ENCODE measurements at places on chromosomes 7 and 10.

DNA sequence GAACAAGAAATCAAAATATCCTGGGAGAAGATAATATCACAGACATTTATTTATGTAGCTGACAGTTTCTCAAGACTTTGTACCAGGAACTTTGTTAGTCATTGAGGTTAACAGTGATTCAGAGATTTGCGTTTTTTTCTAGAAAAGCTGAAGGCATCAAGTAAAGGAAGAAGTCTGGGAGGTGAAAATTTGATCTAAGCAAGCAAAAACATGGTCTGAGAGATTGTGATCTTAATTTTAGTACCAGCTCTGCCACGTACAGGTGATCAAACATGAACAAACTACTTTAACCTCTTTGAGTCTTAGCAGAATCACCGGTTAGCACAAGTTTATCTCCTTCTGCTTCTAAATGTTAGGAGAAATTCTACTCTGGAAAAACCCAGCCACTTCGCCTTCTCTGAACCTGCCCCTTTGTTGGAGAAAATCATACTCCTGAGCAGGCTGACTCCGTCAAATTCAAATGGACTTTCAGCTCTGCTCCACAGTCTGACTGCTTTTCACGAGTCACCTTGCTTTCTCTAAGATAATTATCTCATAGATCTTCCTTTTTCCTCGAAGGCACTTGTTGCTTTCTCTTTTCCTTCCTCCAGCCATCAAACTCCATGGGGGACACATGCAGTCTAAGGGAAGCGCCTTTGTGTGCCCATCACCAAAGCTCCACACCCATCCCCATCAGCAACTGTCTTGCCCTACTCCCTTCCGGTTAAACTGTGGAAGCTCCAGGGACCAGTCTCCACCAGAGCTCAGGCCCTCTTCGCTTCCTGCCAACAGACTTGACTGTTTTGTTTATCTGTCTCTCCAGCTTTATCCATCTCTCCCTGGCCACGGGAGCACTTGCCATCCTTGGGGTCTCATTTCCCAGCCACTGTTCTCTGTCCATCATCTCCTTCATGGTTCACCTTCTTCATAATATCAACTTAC, 86.3 kb downstream of the PRKCQ start:
- no peak for DNase-seq

GRCh38 chr7:150964593-150965111, 13.5 kb downstream of the KCNH2 start:
- DNase-seq = no peak

DNA sequence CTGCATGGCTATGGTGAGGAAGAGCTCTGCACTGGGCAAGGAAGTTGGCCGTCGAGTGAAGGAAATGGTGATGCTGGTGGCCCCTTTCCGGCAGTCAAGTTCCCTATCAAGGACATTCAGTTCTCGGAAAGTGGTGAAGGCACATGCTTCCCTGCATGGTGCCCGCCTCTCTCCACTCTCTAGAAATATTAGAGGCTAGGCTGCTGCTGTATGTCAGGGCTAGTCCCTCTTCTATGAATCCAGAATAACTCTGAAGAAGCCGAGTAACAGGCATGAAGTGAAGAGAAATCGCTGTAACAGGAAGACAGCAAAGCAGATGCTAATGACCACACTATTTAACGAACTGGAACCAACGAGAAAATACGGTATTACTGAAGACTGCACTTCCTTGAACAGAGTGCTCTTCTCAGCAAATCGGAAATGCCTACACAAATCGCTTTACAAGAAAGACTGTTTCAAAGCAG, 5.4 kb downstream of the IDI1 start:
- no peak for DNase-seq

DNA sequence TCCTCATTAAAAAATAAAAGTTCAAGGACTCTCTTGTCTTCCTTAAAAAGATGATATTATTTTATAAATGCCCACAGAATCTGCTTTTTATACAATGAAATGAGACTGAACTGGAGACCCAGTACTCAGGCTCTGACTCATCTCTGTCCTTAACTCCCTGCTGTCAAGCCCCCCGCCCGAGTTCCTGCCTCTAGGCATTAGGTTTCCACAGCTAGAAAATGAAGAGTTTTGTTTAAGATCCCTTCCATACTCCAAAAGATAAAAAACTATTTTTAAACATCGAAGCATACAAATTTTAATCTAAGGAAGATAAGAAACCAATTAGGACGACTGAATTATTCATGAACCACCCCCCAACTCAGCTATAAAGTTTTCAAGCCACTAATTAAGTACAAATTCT, 97.7 kb upstream of the FEZF1 start:
- no peak for DNase-seq

DNA sequence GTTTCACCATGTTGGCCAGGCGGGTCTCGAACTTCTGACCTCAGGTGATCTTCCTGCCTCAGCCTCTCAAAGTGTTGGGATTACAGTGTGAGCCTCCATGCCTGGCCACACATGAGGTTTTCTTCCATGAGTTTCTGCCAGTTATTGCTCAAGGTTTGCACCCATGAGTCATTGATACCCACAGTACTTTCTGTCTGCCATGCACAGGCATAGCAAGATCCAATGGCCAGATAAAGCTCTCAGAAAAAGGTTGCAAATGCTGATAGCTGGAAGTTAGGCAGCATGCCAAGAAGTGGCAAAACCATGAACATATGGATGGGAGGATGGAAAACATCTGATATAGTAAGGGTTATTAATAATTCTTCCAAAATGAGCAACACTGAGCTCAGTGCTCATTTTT, 298.7 kb upstream of the NRG3 start:
- DNase-seq = no peak

- DNase-seq = no peak
Observed at GRCh38 chr7:30472784-30473775, 5.5 kb downstream of the NOD1 start.

DNA sequence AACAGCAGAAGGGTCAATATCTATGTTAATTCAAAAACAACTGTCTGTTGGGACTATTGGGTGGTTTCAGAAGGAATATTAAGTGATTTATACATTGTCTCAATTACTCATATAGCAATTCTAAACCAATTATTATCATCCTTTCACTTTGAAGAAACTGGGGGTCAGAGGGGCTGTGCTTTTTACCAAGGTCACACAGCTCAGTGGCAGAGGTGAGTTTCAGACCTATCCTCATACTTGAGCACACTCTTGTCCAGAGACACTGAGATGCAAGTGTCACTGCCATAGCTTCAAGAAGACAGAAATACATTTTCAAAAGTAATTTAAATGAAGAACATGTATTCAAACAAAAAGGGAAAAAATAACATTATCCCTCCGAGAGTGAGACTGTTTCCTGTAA, 195.3 kb downstream of the ARL4A start:
- no peak for DNase-seq

DNA sequence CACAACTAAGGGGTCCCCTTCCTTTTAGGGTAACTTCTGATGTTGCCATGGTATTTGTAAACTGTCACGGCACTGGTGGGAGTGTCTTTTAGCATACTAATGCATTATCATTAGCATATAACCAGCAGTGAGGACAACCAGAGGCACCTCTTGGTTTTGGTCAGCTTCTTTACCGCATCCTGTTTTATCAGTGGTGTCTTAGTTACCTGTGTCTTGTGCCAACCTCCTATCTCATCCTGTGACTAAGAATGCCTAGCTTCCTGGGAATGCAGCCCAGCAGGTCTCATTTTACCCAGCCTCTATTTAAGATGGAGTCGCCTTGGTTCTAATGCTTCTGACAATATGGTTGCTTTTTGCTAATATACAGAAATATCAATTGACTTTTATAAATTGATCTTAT, 54.9 kb downstream of the AHCYL2 start:
- no peak for DNase-seq

GRCh38 chr10:117294735-117295134, 53.8 kb downstream of the SLC18A2 start:
- DNase-seq = no peak

DNA sequence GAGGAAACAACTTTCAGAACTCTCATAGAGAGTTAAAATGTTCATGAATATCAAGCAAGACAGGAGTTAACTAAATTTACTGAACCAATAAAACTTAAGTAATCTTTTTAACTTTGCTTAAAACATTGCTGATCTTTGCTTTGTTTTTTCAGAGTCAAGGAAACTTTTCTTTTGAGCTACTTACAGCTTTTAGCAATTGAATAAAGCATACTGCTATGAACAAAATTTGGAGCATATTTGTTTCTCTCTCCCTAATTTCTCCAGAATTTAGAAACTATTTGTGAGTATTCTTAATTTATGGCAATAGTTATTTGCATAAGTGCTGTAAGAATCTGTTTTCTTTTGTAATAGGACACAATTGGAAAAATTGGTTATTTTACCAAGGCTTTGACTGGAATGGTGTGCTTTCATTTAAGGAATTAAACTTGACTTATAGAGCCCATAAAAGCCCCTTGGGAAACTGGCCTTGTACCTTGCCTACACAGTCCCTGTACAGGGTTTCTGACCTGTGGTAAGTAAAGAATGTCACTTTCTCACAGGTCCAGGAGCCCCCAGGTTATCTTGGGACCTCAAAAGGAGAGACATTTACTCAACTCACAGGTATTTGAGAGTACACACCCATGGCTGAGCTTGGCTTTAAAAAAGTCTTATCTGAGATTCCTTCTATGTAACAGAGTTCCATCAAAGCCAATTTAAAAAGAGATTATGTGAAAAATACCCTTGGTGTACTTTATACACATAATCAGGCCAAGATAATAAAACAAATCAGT, 23.3 kb upstream of the KIAA1549 start:
- no peak for DNase-seq

DNA sequence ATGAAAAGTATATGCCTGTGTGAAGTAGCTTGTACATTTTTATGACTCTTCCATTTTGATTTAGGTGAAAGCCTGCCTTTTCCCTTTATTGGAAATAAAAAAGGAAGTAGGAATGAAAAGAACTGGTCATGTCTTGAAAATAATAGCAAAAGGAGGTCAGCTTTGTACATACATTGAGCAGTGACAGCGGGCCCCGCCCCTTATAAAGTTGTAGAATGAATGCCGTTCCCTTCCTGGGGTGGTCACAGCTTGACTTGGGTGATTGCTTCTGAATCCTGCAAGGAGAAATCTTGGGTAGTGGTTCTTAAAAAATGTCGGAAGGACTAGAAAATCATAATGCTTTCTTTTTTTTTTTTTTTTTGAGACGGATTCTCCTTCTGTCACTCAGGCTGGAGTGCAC, 31.7 kb downstream of the CAMK1D start:
- DNase-seq = no peak

DNA sequence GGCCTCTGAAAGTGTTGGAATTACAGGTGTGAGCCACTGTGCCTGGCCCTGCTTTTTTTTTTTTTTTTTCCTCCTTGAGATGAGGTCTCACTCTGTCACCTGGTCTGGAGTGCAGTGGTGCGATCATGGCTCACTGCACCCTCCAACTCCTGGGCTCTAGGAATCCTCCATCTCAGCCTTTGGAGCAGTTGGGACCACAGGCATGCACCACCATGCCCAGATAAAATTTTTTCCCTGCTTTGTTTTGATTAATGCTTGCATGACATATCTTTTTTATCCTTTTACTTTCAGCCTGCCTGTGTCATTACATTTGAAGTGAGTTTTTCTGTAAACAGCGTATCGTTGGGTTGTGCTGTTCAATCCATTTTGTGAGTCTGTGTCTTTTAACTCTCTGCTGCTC, 97.0 kb downstream of the ANKRD61 start:
- no peak for DNase-seq

GRCh38 chr7:153404781-153405279, 645.3 kb downstream of the ACTR3B start:
- DNase-seq = no peak

DNA sequence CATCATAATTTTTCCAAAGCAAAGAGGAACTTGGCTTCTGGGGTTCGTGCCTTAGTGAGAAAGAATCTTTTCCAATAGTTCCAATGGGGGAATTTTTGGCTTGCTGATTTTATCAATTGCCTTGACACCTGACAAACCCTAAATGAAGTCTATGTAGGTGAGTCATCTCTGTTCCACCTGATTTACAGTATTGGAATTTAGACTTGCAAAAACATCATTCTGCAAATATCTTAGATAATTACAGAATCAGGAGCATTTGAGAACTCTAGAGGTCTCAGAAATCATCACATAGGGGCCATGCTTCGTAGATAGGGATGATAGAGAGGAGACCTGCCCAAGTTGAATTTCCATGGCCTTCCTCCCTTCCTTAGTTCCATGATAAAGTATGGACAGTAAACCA, 9.3 kb downstream of the SLC35G1 start:
- DNase-seq = no peak

DNA sequence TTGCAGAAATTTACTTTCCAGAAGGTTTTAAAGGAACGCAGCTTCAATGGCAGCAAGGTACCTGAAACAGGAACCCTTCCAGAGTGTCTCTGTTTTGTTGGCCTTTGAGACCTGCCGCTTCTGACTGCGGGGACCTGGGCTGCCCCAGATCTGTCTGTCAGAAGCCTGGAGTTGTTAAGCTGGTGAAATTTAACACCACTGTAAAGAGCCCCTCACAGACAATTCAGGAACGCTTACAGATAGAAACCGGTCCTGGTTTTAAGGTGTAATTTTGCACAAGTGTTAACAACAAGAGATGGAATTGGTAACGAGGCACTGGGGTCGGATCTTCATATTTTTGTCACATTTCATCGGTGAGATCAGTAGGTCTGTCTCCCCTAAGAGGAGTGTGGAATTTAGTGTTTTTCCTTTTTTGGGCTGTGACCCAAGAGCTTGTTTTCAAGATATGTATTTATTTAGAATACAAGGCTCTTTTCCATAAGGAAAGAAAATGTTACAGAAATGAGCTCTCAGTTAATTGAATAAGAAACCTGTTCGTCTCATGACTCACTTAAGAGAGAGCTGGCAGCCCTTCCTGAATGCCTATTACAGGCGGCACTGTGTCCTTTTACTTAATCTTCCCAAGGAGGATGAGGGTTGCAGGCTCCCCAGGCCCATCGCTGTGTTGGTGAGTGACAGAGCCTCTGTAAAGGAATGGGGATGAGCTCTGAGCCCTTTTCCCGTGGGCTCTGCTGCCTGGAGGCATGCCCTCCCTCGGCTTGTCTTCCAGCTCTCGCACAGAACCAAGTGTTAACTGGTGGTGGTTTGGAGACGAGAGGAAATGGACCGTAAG, 168.7 kb downstream of the CUX1 start:
- DNase-seq = no peak

- no peak for DNase-seq
Observed at GRCh38 chr7:91276909-91277308, 12.7 kb downstream of the FZD1 start.

DNA sequence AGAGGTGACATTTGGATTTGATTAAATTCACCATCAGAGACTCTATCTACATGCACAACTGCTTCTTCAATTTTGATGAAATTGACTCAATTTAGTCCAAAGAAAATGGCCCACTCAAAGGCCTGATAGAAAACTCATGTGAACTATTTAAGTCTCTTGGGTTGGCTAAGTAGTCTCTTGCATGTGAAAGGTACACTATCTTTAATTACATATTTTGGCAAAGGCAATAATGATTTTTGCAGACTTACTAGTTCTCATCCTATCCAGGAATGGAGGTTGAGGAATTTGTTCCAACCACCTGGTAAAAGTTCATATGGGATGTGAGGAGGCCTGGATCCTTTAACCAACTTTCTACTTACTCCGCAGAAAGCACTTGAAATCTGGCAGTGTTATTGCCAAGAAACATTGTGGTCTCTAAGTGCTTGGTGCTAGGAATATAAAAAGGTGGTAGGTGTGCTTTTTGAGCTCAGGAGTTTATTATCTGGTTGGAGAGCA, 618.6 kb upstream of the MKI67 start:
- DNase-seq = no peak

Data from stimulated activated CD4-positive, alpha-beta T cell treated with anti-CD3 and anti-CD28 coated beads, Interleukin-1b, Interleukin-23, amount 100 ng/mL, for 1 hour (primary cell).